Activated CD4-positive, alpha-beta T cell treated with anti-CD3 and anti-CD28 coated beads for 1 hour (primary cell): ENCODE measurements at places on chromosomes 1 and 21.
A peak's percentile ranks its signal among the peaks of the same experiment; 100 is the strongest.

DNA sequence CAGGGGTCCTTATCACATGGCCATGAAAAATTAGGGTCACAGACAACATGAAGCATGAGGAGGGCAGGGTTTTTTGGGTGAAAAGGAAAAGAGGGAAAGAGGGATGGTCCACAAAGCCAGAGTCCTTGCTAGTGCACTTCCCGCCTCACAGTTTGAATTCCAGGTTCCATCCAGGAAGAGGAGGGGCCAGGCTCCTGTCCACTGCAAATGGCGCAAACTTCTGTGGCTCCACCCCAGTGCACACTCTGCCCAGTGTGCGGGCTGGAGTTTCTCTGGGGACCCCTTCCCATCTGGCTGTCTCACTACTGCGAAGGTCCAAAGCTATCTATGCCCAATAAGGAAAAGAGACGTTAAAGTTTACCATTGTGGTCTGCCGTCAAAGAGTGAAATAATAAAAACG lies 17.8 kb downstream of the AIM2 start:
- DNase-seq: no peak

DNA sequence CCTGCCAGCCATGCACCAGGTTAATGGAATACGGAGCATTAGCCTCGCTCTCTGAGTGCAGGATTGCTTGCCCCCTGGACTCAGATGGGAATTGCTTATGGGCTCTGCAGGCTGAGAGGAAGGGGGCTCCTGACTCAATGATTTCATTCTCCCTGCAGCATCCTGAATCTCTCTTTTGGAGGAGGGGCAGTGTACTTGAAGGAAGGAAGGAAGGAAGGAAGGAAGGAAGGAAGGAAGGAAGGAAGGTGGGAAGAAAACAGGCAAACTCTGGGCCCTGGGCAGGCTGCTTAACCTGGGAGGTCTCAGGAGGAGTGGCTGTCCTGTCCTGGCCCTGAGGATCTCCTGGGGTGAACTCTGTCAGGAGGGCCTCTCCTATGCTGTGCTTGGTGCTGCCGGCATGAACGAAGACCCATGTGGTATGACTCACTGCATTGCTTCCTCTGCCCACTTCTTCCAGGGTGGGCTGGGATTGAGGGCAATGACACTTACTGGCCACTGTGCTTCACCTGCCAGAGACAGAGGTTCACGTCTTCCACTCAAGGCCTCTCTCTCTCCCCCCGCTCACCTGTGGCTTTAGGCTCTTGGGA lies 257.1 kb upstream of the CSF3R start:
- DNase-seq: no peak

DNA sequence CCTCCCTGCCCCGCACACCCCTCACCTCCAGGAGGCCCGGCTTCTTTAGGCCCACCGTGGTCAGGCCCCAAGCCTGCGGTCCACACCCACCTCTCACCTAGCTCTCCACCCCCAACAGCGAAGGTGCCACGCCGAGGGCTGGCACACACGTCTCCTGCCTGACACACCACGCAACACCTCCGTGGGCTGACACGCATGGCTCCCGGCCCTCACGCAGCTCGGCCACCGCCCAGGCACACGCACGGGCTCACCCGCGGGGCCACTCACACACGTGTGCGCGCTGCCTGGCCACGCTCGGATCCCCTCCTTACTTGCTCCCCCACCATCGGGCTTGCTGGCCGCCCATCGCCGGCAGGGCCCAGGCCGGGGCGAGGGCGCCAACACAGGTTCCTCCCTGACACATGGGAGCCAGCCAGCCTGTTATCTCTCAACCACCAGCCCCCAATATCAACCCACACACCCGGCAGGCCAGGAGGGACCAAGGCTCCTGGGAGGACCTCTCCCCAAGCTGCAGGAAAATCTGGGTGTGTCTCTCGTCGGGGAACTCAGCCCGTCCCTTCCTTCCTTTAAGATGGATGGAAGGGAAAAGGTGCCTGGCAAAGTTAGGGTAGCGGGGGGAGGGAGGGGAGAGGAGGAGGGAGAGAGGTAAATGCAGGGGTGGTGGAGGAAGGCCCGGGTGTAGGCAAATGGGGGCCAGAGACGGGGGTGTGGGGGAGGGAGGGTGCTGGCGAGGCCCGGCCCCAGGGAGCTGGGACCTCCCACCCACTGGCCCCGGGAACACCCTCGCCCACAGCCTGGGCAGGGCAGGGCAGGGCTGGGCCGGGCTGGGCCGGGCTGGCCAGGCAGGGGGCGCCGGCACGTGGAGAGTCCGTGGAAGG lies 546 bp downstream of the ELOVL1 start:
- DNase-seq: no peak

DNA sequence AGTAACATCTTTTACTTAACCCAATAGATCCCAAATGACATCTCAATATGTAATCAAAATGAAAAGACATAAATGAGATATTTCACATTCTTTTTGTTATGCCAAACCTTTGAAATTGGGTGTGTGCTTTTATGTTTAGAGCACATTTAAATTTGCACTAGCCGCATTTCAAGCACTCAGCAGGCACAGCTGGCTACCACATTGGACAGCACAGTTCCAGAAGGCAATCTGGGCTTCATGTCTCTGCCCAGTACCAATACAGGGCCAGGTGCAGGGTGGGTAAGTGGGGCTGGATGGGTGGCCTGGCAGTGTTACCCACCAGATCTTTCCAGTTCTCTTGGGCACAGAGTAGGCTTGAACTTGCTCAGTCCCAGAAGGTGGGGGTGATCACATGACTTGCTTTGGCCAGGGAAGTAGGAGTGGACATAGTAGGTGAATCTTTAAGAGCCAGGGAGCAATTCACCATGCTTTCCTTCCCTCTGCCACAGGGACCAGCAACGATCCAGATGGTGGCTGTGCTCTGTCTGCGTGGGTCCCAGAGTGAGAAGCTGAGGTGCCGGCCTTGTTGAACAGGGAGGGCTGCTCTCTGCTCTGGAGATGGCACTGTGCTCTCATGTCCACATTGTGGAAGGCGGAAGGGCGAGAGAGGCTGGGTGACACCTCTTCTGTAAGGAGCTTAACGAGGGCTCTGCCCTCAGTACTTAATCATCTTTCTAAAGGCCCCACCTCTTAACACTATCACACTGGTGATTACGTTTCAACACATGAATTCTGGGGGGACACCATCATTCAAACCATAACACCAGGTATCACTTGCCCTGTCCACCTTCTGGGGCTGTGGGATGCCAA lies 261.4 kb downstream of the GRIK3 start:
- DNase-seq: no peak

- DNase-seq: no peak
Observed at GRCh38 chr1:193654951-193655735, 468.7 kb upstream of the B3GALT2 start.

DNA sequence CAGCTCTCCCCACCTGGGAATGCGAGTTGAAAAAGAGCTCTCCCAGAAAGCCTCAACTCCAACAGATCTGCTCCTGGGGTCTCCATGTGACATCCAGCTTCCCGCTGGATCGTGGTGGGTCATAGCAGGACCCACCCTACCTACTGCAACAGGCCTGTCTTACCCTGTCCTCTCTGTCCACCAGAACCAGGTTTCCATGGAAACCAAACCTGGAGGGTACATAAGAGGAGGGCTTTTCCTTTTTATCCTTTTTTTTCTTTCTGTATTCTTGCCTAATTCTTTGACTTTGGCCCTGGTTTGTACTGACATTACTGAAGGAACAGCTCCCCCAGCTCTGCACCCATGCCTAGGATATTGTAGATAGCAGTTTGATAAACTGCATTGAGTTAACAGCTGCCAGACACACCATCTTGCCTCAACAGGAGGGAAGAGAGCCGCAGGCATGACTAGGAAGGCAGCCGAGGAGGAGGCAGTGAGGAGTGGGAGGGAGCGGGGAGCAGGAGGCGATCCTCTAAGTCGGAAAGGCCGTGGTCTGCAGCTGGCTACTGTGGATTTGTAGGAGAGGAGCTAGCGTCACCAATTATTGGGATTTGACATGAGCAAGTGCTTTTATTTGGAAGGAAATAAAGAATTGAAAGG lies 9.7 kb upstream of the FMOD start:
- no peak for DNase-seq

- no peak for DNase-seq
Observed at GRCh38 chr1:87333692-87334347, 5.1 kb downstream of the LMO4 start.

DNA sequence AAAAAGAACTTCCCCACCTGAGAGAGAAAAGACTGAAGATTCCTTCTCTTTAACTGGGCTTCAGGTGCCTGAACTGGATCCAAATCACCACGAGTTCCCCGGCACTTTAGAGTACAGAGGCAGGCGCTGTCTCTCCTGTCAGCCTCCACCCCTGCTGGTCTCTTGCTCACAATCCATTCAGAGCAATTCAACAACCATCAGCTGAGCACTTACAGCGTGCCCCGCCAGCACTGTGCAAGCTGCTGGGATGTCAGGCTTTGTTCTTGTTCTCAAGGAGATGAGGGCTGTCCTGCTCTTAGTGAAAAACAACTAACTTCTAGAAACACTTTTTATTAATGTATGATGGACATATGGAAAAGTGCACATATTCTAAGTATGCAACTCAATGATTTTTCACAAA lies 68.7 kb upstream of the VAMP3 start:
- no peak for DNase-seq

DNA sequence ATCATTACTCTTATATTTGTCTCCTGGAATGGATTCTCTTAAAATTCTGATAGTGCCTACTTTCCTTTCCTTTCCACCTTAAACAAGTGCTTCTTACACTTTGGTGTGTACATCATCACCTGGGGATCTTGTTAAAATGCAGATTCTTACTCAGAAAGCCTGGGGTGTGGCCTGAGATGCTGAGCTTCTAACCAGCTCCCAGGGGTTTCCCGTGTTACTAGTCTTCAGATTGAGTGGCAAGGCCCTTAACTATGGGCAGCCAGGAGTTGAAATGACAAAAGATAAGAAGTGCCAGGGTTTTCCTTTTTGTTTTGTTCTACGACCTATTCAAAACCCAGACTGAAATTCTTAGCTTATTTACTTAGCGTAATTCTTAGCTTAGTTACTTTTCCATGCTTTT lies 159.2 kb downstream of the HFM1 start:
- no peak for DNase-seq

- DNase-seq: no peak
Observed at GRCh38 chr1:162485236-162485635, 12.4 kb upstream of the UHMK1 start.

- no peak for DNase-seq
Observed at GRCh38 chr1:73903092-73903491, 294.9 kb downstream of the LRRIQ3 start.

GRCh38 chr1:8941906-8942305 lies 3.8 kb upstream of the CA6 start:
- no peak for DNase-seq

GRCh38 chr1:229005097-229005496 lies 265.8 kb upstream of the RAB4A start:
- DNase-seq: no peak

GRCh38 chr21:36471254-36471723 lies 8.6 kb downstream of the CLDN14 start:
- no peak for DNase-seq

GRCh38 chr1:236998546-236998945 lies 5.7 kb downstream of the MT1HL1 start:
- DNase-seq: no peak

DNA sequence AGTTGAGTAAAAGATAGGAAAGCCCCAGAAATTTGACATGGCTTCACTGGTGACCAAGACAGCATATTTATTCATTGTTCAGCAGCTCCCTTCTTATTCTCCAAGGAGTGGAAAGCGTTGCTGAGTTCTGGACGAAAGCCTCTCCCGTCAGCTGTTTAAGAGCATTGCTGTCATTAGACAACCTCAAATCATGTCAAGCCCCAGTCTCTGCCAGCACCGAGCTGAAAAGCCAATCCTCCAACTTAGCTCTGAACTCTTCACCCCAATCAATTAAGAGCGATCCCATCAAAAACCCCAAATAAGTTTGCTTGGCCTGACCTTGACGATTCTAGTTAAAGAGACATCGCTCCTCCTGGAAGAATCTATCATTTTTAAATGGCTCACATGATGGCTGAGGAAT lies 110.8 kb downstream of the PLPP3 start:
- DNase-seq: no peak

GRCh38 chr1:200602632-200603031 lies 17.9 kb downstream of the KIF14 start:
- DNase-seq: no peak

- DNase-seq: no peak
Observed at GRCh38 chr1:14321422-14321821, 277.1 kb upstream of the KAZN start.

- DNase-seq: no peak
Observed at GRCh38 chr1:57590978-57591377, 167.1 kb upstream of the DAB1 start.

GRCh38 chr1:12486401-12487005 lies 131.5 kb downstream of the DHRS3 start:
- DNase-seq: no peak

- no peak for DNase-seq
Observed at GRCh38 chr1:160981584-160982411, 27.2 kb upstream of the ITLN2 start.

GRCh38 chr1:232127190-232127589 lies 500.6 kb downstream of the DISC1 start:
- DNase-seq: no peak

GRCh38 chr21:36265431-36265830 lies 54.6 kb upstream of the MORC3 start:
- no peak for DNase-seq

GRCh38 chr1:61116421-61116820 lies 34.1 kb downstream of the NFIA start:
- no peak for DNase-seq

GRCh38 chr1:115469703-115470476 lies 131.8 kb upstream of the NGF start:
- no peak for DNase-seq

GRCh38 chr1:197675583-197676208 lies 99.6 kb downstream of the DENND1B start:
- no peak for DNase-seq

GRCh38 chr21:22192766-22193165 lies 1194.6 kb downstream of the NCAM2 start:
- DNase-seq: no peak

DNA sequence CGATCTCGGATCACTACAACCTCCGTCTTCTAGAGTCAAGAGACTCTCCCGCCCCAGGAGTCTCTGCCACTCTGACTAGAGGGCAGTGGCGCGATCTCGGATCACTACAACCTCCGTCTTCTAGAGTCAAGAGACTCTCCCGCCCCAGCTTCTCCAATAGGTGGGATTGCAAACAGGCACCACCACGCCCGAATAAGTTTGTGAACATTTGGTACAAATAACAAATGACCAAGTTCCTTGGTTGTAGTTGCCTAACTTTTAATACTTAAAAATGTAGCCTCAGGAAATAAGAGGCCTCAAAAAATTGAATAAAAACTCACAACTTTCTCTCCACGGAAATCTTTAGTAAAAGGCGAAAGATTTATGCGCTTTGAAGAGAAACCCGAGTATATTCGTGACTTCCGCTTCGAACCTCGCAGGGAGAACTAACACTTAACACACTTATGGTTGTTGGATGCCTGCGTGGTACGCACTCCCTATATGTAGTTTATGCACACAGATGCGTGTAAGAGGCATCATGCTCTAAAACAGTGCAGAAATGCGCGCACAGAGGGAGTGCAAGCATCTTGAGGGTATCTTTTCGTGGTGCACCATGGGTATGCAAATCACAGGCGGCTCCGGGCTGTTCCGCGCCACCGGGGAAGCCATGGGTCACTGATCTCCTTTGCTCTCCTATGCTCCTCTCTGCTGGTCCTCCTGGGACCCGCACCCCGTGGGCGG lies 11.4 kb downstream of the BTBD19 start:
- DNase-seq: peak; percentile 75
